T-helper 2 cell treated with Interferon-gamma antibody and Interleukin-4, amounts not matched to agents 5 μg/mL and 100 μg/mL, for 36 hours (primary cell): ENCODE measurements at places on chromosomes 4 and X.

DNA sequence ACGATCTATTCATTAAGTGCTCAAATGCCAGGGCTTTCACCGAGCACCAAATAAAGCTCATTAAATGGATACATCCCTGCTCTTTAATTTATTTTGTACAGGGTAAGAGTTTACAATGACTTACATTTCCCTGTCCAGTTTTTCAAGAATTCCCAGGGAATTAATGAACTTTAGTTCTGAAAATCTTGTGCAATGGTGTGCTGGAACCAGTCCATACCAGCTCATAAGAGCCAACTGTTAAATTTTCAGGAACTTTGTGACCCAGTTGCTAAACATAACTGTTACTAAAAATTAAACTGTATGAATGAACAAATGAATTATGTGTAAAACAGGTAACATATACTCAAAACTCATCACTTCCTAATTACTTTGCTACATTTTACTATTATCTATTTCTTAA, 191.7 kb upstream of the RASGEF1B start:
- DNase-seq: no peak

DNA sequence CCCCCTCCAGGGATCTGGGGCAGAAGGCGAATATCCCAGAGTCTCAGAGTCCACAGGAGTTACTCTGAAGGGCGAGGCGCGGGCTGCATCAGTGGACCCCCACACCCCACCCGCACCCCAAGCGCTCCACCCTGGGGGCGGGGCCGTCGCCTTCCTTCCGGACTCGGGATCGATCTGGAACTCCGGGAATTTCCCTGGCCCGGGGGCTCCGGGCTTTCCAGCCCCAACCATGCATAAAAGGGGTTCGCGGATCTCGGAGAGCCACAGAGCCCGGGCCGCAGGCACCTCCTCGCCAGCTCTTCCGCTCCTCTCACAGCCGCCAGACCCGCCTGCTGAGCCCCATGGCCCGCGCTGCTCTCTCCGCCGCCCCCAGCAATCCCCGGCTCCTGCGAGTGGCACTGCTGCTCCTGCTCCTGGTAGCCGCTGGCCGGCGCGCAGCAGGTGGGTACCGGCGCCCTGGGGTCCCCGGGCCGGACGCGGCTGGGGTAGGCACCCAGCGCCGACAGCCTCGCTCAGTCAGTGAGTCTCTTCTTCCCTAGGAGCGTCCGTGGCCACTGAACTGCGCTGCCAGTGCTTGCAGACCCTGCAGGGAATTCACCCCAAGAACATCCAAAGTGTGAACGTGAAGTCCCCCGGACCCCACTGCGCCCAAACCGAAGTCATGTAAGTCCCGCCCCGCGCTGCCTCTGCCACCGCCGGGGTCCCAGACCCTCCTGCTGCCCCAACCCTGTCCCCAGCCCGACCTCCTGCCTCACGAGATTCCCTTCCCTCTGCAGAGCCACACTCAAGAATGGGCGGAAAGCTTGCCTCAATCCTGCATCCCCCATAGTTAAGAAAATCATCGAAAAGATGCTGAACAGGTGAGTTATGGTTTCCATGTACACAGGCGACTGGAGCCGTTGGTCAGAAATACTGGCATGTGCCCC, at the start of gene CXCL1:
CXCL1 (plus strand) TSS at position 264 of the 926 bp plus-strand sequence; CDS start at position 342, 78 bp downstream.
- DNase-seq: no peak

DNA sequence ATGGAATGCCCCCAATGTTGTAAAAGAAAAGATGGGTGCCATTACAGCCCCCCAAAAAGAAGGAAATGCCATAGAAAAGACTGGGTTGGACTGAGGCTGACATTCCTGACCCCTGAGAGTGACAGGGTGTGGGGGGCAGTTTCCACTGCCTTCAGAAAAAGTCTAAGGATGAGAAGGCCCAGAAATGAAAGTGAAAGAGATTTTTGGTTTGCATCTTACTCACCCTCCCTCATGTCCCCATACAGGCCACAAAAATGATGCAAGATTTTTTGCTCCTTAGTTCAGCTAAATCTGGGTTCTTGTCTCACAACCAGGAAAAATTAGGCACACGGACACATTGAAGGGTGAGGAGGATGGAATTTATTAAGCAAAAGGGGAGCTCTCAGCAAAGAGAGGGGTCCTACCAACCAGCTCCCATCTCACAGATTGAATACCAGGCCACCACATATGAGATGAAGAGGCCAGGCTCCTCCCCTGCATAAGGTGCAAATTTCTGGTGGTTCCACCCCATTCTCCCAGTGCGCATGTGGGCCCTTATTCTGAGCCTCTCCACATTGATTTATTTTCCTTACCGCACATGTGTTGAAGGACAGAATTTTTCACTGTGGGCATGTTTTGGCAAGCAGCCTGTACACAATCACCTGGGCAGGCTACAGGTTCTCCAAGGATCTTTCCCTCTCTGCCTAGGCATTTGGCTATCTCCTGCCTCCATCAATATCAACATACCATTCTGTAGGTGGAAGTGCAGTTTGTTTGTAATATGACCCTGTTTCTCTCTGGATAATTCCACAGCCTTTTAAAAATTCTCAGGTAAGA, 18.8 kb downstream of the PPP4R3C start:
- DNase-seq: no peak

GRCh38 chr4:100366213-100366612, 151.6 kb downstream of the EMCN start:
- DNase-seq: no peak
